ENCODE measurements at places on chromosomes 16 and 17. TPM values are rescaled to one million over a fixed set of nuclear protein-coding genes. Genes with fewer than 3 reads are reported as not detected.

DNA sequence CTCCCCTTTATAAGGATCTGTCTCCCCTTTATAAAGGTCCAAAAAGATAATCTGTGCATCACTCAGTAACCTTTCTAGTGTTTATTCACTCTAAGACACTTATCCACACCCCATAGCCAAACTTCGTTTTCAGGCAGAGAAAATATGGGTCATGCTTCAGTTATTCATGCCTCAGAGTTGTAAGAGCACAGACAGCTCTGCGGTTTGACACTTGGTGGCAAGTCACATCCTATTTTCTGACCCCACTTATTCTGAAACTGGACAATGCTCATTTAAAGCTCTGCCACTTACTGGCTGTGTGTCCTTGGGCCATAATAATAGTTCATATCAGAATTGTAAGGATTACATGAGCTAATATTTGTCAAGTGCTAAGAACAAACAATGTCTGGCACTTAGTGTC lies 2.0 kb upstream of the KRTAP2-1 start:
- no peak overlapping the region for H3K4me3 ChIP-seq
- H3K27me3 ChIP-seq, result peaks cover 11% of the 10 kb centered on the region
- no peaks in the 10 kb centered on the region for H3K36me3 ChIP-seq
- H3K4me1 ChIP-seq, result no peaks in the 10 kb centered on the region
- H3K27ac ChIP-seq, result no peak overlapping the region

DNA sequence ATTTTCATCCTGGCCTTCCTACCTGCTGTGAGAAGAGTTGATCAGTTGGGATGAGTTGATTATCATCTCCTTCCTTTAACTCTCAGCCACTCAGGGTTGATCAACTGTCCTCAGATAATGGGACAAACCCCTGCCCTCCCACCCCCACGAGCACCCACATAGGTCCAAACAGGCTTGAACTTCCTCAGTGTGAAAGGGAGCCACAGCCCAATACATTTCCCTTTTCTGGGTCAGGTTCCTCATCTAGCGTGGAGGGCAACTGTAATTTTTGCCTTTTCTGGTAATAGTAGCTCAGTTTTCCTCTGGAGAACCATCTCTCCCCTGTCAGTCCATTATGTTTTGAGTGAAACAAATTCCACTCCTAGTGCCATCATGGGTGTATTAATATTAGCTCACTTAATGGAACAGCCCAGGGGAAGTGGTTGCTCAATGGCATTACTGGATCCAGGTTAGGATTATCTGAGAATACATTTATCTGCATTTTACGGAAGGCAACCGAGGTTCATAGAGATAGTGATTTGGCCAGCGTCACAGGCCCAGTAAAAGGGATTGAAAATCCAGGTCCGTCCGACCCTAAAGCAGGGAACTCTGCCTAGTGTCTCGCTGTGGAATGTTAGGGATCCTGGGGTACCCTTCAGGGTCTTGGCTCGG lies 476 bp upstream of the LPCAT2 start:
- H3K4me3 ChIP-seq, result peak overlapping the region; percentile 73
- peaks cover 30% of the 10 kb centered on the region for H3K27me3 ChIP-seq
- DNase-seq, result no peak
- H3K4me1 ChIP-seq, result peaks cover 11% of the 10 kb centered on the region

DNA sequence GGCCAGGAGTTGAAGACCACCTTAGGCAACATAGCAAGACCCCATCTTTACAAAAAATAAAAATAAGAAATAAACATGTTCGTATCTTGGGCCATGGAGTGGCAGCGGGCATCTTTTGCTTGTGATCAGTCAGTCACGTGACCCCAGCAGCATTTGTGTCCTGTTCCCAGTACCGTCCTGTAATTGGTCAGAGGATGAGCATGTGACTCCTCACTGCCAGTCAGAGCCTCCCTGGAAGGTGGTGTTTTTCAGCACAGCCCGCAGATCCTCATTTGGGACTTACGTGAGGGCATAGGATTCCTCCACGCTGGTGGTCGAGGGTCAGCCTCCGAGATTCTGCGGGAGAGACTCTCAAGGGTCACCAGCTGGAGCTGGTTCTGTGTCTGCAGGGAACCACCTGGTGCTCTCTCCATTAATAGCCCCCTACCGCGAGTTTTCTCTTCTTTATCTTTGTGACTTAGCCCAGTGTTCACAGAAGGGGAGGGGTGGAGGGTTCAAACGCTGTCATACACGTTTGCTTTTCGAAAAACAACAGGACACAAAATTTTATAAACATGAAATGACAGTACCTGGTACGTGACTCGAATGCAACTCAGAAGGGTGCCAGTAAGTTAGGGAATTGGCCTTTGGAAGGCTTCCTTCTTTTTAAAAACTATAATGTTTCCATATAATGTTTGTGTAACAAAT lies 17.2 kb downstream of the MRC2 start:
- no peak overlapping the region for H3K4me3 ChIP-seq
- H3K27ac ChIP-seq, result no peak overlapping the region
- no peak for DNase-seq
- peaks cover 2% of the 10 kb centered on the region for H3K4me1 ChIP-seq
- H3K27me3 ChIP-seq, result peaks cover 55% of the 10 kb centered on the region
- H3K36me3 ChIP-seq, result no peaks in the 10 kb centered on the region

GRCh38 chr16:9151597-9151996 lies 60.2 kb downstream of the HAPSTR1 start:
- peaks cover 6% of the 10 kb centered on the region for H3K27me3 ChIP-seq
- H3K27ac ChIP-seq, result no peak overlapping the region
- no peak overlapping the region for H3K4me3 ChIP-seq
- H3K36me3 ChIP-seq, result no peaks in the 10 kb centered on the region

DNA sequence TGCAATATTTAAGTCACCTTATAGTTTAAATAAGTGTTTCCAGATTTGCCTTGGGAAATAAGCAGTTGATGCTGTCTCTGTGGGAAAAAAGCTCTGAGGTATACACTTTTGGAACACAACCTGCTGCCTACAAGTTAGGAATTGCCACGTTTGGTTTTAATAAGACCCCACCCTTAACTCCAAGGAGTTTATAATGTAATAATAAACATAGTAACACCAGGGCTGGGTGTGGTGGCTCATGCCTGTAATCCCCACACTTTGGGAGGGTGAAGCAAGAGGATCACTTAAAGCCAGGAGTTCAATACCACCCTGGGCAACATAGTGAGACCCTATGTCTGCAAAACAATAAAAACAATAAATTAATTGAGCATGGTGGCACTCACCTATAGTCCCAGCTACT lies 15.9 kb upstream of the SMG1 start:
- H3K27me3 ChIP-seq, result peaks cover 12% of the 10 kb centered on the region
- peaks cover 20% of the 10 kb centered on the region for H3K4me1 ChIP-seq
- DNase-seq, result no peak
- no peak overlapping the region for H3K27ac ChIP-seq

DNA sequence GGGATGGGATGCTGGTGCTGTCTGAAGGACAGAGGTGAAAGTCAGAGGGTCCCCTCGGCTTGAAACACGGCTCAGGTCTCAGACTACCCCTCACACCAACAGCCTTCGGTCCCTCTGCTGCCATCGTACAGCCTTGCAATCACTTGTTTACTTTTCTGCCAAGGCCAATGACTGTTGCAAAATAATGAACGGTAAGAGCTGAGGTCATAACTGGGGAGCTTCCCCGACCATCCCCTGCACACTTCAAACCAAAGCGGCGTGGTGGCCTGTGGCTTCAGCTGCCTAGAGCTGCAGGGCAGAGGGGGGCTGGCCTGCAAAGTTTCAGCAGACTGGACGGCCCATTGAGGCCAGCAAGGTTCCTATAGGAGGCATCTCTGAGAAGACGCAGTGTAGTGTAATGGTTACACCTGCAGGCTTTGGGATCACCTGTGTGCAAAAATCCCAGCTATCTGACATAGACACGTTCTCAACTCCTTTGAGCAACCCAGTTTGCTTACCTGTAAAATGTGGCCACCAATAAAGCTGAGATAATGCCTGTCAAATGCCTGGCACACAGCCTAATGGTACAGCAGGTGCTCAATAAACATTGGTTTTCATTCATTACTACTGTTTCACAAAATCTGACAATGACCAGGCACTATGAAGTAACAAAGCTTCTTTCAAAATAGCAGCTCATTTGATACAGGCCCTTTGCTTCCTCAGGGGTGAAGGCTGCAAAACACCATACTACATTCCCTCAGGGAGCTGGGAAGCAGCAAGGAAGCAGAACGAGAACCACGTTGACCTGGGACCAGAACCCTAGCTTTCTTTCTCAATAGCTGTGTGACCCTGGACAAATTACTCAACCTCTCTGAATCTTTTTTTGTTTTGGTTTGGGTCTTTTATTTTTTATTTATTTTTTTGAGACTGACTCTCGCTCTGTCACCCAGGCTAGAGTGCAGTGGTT lies 5.0 kb downstream of the PAM16 start:
- DNase-seq, result no peak
- H3K4me3 ChIP-seq, result no peak overlapping the region
- H3K27me3 ChIP-seq, result no peaks in the 10 kb centered on the region
- no peak overlapping the region for H3K27ac ChIP-seq
- peaks cover 11% of the 10 kb centered on the region for H3K36me3 ChIP-seq
- H3K4me1 ChIP-seq, result no peaks in the 10 kb centered on the region

GRCh38 chr17:13476720-13477119 lies 125.0 kb downstream of the HS3ST3A1 start:
- no peaks in the 10 kb centered on the region for H3K4me1 ChIP-seq
- no peaks in the 10 kb centered on the region for H3K36me3 ChIP-seq
- no peak overlapping the region for H3K4me3 ChIP-seq
- no peaks in the 10 kb centered on the region for H3K27me3 ChIP-seq

DNA sequence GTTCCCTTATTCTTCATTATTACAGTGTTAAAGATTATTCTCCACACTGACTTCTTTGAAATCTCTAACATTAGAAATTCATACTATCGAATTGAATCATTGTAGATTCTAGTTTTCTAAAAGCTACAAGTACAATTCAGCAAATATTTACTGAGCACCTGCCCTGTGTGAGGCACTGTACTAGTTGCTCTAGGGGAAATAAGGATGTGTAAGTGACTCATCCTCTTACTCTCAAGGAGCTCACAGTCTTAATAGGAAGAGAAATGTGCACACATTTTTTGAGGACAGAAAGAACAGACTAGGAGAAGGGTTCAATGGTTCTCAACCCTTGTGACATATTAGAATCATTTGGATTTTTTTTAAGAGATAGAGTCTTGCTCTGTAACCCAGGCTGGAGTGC lies 7.7 kb upstream of the SLFN12L start:
- H3K4me3 ChIP-seq, result no peak overlapping the region
- peaks cover 40% of the 10 kb centered on the region for H3K4me1 ChIP-seq
- H3K36me3 ChIP-seq, result peaks cover 5% of the 10 kb centered on the region
- peaks cover 2% of the 10 kb centered on the region for H3K27me3 ChIP-seq

Gene OR1G1
- total RNA-seq, result not detected

Gene ZFPM1
- 12.9 TPM for total RNA-seq

Gene HASPIN
- 23.0 TPM for total RNA-seq
